Activated CD8-positive, alpha-beta memory T cell treated with anti-CD3 and anti-CD28 coated beads, Interleukin-2, amount 50 U/mL, for 4 hours (primary cell): ENCODE measurements at places on chromosomes 2 and 18.

DNA sequence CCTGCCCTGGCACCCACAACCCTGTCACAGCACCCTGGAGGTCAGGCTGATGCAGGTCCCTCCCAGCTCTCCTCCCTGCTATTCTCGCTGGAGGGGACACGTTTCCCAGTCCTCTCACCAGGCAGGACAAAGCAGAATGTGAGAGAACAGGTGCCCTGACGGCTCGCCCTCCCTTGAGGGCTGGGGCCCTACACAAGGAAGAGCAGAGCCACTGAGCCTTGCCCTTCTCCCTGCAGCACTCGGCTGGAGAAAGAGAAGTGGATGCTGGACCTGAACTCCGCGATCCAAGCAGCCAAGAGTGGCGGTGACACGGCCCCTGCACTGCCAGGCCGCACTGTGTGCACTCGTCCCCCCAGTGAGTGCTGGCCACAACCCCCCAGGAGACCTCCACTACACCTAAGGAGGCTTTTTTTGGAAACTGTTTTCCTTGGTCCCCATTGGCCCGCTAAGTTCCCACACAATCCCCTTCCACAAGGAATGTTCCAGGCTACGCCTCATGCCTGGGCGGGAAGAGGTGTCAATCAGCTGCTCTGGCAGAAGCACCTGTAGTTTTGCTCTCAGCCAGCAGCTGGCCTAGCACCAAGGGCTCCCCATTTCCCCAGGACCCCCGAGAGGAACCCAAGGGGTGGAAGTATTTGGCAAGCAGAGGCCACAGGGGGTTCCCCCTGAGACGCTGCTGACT is 17.4 kb downstream of the STK25 start:
- no peak for DNase-seq

- DNase-seq = no peak
Observed at GRCh38 chr2:200609028-200609614, 23.3 kb downstream of the AOX1 start.

- no peak for DNase-seq
Observed at GRCh38 chr2:5022061-5022460, 670.1 kb upstream of the SOX11 start.

DNA sequence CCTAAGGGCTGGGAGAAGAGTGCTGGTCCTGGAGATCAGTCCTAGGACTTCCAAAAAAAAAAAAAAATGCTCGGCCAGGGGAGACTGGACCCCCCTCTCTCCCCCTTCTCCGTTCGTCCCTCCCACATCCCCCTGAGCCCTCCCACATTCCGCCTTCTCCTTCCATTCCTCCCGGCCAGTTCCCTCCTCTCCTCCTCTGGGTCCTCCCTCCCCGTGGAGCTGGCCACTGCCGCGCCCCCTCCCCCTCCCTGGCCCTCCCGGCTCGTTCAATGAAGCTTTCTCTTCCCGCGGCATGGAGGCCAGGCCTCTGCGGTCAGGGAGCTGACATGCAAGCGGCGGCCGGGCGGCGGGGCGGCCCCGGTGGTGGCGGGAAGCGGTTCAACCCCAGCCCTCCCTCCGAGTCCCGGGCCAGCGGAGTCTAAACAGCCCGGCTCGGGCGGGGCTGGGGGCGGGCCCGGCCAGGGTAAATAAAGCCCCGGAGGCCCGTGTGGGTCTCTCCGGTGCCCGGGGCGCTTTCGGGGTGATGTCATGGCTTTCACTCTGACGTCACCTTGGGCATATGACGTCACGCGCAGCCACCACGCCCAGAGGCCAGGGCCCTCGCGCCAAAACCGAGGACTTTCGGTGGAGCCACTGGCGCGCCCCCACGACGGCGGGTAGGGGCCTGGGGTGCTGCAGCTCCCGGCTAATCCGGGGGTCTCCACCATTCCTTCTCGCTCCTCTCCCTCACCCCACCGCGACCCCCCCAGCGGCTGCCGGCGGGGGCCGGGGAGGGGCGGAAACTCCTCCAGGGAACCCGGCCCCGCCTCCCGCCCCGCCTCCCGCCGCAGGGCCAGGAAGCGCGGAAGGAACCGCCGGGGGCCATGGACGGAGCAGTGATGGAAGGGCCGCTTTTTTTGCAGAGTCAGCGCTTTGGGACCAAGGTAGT is at the start of the genes DOK1 and LOXL3:
Gene DOK1, plus strand, starts transcription at position 829 of the 928 bp plus-strand sequence. Its CDS starts 35 bp downstream, at position 864.
Gene LOXL3, minus strand, starts transcription at position 51 of the 928 bp plus-strand sequence. CDS start 1,308 bp downstream, outside the sequence.
- peak; percentile 79 for DNase-seq

- no peak for DNase-seq
Observed at GRCh38 chr2:184449760-184450159, 148.6 kb upstream of the ZNF804A start.

GRCh38 chr2:88857951-88858411 is 166.5 kb downstream of the RPIA start:
- no peak for DNase-seq

GRCh38 chr2:102013206-102014040 is 21.7 kb downstream of the IL1R2 start:
- DNase-seq = no peak

- no peak for DNase-seq
Observed at GRCh38 chr2:28717339-28717758, 34.3 kb upstream of the PPP1CB start.

- no peak for DNase-seq
Observed at GRCh38 chr2:145091967-145092366, 572.0 kb upstream of the ZEB2 start.

- no peak for DNase-seq
Observed at GRCh38 chr2:104046466-104046865, 807.4 kb upstream of the POU3F3 start.

DNA sequence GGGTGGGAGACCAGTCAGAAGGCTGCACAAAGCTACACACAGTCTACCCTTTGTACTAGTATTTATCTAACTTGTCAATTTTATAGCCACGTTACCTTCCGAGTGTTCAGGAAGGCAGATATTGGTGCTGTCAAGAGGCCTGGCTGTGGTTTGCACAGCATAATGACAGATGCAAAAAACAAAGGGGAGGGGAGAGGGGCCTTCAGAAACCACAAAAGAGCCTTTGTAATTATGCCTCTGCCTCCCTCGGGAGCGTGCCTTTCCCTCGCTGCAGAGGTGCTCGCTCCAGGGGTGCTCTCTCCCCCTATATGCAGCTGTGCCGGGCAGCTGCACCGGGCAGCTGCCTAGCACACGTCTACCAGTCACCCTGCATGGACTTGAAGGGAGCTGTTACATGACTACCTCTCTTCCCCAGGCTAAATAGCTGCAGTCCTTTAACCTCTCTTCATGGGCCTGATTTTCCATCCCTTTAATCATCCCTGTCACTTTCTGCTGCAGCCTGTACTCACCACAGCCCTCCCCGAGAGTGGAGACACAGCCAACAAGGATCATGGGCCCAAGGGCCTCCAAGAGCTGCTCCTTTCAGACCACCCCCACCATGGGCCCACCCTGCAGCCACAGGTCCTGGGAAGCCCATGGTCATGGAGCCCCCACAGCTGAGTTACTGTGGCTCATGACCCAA is 168.4 kb upstream of the PKDCC start:
- no peak for DNase-seq

DNA sequence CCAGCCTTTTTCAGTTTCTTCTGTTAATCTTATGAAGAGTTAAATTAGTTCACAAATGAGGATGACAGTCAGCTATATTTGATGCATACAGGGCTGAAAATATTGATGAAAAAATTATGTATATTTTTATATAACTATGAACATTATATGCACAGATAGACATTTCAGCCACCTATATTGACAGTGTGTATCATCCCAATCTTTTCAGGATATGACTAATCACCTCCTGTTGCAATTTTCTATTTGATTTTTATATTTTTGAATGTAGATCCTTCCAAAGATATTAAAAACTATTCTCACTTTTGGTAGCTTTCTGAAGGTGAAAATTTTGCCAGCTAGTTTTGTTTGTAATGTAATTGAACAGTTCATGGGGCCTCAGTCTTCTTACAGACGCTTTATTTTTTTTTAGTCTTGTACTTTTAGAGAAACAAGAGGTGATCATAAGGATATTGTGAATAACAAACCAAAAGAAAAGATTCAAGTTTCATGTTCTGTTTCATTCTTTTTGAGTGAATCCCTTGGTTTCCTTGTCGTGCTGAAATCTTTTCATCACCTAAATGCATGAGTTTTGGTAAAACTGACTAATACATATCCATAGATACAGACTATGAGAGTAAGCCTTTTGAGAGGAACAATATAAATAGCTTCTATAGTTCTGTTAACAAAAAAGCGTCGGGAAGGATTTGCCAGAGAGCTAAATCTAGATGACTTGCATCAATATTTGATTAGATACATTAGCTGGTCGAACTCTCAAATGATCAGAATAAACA is 123.1 kb downstream of the ARHGAP15 start:
- no peak for DNase-seq

DNA sequence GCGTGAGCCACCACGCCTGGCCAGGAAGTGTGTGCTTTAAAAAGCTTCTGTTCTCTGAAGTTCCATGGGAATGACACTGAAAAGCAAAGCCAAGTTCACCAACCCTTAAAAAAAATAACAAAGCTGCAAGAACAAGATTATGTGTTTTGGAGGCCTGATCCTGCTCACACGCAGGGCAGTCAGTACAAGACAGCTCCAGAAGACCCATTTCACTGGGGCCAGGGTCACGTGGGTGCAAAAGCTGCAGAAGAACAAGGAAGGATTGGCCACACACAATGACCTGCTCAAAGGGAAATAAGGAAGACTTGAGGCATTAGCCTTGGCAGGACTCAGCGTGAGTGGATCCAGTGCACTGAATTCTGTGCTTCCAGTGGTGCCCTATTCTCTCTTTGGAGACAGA is 187.9 kb downstream of the NCK2 start:
- DNase-seq = no peak

DNA sequence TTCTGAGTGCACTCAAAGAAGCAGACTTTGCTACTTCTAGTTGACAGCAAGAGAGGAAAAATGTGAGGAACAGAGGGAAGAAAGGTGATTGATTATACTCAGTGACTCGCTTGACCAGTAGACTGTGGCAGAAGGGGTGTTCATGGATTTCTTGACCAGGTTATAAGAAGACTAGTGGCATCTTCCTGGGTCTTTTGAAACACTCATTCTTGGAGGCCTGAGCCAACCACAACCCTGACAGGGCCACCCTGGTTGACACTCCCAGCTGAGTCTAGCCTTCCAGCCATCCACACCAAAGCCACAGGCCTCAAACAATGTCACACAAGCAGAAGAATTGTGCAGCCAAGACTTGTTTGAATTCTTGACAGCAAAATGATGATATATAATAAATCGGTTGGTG is 366.3 kb downstream of the SS18 start:
- no peak for DNase-seq

DNA sequence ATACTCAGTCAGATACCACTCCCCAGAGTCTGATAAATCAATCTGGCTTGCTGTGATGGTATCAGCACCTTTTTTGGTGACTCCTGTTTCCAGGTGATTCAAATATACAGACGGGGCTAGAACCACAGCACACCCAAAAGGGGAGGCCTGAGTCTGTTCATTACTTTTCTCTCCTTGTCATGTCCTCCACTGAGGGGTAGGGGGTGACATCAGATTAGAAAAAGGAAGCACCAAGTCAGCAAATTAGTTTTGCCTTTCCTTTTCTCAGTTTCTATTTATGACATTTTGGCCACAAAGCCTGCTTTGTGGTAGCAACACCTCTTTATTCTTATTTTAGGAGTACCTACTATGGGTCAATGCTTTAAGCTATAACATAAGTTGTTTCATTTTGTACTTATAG is 127.4 kb downstream of the CCDC102B start:
- no peak for DNase-seq

DNA sequence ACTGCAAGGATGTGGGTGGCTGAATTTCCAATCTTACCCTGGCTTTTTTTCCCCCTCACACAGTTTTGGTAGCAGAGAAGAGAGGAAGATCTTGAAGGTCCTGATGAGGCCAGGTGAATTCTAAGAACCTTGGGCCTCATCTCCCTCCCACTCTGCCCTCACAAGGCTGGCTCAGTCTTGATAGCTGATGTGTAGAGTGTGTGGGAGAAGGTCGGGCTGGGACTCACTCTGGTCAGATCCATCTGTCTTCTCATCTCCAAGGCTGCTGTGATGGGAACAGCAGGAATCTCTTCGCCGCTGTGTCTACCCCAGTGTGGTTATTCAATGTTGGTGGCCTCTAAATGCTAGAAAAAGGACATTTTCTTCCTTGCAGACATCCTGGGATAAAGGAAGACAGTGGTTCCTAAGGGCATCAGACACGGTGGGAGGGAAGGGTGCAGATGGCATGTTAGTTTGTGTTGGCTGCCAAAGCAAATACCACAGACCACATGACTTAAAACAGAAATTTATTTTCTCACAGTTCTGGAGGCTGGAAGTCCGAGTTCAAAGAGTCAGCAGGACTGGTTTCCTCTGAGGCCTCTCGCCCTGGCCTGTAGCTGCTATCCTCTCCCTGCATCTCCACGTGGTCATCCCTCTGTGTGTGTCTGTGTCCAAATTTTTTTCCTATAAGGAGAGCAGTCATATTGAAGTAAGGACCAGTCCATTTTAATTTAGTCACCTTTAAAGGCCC is 37.6 kb upstream of the MGAT4A start:
- no peak for DNase-seq

DNA sequence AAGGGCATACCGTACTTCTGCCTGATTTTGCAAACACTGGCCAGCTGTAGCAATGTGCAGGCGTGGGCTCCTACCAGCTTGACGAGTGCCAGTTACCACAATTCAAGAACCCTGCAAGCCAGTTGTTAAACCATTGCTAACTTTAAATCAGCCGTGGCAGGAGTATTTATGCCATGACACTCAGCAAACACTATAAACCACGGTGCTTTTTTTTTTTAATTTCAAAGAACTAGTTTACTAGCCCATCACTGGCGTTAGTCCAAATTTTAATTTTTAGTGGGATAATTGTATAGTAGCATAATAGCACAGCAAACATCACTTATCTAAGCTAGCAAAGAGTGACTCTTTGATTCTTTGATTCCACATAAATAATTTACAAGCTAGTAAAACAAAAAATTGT is 111.1 kb downstream of the COL4A4 start:
- DNase-seq = no peak

GRCh38 chr2:236934656-236935055 is 151.0 kb upstream of the COPS8 start:
- no peak for DNase-seq

GRCh38 chr2:230356084-230356483 is 29.1 kb downstream of the SP140L start:
- no peak for DNase-seq

DNA sequence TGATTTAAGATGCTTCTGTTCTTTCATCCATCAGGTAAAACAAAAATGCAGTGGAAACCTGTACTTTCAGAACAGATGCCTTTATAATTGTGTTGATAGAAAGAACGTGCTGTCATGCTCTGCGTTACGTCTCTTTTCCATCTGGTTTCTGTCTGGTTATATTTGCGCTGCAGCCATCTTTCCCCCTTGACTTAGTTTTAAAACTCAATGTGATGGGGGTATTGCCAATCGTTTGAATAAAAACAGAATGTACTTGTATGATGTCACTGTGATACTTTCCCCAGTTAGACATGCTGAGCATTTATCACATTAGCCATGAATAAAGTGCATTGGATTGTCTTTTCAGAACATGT is 508.6 kb downstream of the ADCYAP1 start:
- DNase-seq = no peak

GRCh38 chr2:134682726-134683125 is 36.1 kb downstream of the TMEM163 start:
- no peak for DNase-seq

- DNase-seq = peak; percentile 48
Observed at GRCh38 chr2:181677912-181678586, 2.3 kb downstream of the NEUROD1 start.
